ENCODE measurements at places on chromosomes 13 and 19.

- DNase-seq = no peak
These were observed 1191.4 kb downstream of the UQCRFS1 start for GRCh38 chr19:28021259-28022185.

GRCh38 chr13:66225072-66225471, 1005.1 kb downstream of the PCDH9 start:
- DNase-seq = no peak

GRCh38 chr19:54352041-54352440, 12.7 kb downstream of the LAIR1 start:
- DNase-seq = no peak

- peak; percentile 30 for DNase-seq
These were observed 1423.8 kb upstream of the MIR17HG start for GRCh38 chr13:89923736-89924135.

- DNase-seq = no peak
These were observed 19.4 kb downstream of the DYRK1B start for GRCh38 chr19:39814595-39814994.

DNA sequence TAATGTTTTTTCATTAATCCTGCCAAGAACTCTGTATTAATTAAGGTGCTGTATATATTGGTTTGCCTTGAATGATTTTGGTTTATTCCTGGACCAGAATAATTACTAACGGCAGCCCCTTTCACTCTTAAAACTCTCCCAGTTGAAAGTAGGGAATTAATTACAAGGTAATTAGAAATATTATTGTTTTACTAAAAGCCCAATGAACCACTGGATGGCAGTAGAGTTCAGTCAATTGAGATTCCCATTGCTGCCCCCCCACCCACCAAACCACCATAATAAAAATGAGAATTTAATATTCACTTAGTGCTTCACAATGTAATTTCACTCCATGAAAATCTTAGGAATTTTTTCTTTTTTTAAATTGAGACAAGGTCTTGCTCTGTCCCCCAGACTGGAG, 13.7 kb downstream of the WBP4 start:
- DNase-seq = peak; percentile 59

GRCh38 chr13:99199541-99200431, 868 bp upstream of the UBAC2 start:
- DNase-seq = peak; percentile 17

- DNase-seq = no peak
These were observed 341.8 kb downstream of the FGF9 start for GRCh38 chr13:22012686-22013085.

GRCh38 chr19:17576758-17577456, 21.5 kb downstream of the COLGALT1 start:
- peak; percentile 71 for DNase-seq

DNA sequence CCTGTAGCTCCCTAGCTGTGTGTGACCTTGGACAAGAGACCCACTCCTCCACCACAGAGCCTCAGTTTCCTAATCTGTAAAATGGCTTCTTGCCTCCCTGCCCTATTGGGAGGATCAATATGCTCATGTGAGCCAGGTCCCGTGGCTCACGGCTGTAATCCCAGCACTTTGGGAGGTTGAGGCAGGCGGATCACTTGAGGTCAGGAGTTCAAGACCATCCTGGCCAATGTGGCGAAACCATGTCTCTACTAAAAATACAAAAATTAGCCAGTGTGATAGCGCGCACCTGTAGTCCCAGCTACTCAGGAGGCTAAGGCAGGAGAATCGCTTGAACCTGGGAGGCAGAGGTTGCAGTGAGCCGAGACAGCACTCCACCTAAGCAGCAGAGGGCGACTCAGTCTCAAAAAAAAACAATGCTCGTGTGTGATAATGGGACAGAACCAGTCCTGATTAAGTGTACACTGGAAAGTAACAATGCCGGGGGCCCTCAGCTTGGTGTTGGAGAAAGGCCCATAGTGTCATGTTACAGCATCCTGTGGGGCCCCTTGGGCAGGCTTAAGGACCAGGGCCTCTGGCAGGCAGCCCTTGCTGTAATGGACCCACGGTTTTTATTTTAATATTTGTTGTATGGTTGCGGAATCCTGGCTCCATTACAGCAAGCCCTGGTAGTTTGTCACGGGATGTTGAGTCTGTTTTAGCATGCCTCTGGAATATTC, 6.8 kb downstream of the RPS11 start:
- peak; percentile 68 for DNase-seq

DNA sequence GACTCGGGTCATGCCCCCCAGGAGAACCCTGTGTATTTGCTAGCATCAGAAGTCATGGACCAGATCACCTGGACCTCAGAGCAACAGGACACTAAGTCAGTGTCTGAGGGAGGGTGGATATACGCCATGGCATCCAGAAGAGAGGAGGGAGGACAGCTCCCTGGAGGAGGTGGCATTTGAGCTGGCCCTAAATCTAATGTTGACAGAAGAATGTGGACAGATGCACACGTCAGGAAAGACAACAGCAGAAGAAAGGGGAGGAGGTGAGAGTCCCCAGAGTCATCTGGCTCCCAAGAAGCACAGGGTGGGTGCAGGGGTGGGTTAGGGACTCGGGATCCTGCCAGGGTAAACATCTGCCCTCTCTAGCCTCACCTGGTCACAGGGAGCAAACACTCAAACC, 24.5 kb upstream of the CCNE1 start:
- DNase-seq = no peak

- no peak for DNase-seq
These were observed 70.8 kb upstream of the GPR12 start for GRCh38 chr13:26831336-26831908.

DNA sequence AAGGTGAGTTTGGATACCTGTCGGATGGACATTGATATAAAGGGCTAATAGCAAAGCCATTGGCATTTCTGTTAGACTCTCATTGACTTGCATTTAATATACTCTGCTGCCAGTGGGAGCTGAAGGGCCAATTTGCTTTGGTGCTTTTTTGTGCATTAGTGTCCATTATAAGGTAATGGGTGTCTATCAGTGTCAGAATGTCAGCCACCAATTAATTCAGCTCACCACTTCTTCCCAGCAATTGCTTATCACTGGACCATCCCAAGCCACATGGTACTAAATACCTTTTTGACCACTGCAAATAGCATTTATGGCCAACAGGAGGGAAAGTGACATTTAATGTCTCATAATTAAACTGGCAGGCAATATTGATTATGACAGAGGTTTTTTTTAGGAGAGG, 317.8 kb downstream of the TEX29 start:
- DNase-seq = no peak

DNA sequence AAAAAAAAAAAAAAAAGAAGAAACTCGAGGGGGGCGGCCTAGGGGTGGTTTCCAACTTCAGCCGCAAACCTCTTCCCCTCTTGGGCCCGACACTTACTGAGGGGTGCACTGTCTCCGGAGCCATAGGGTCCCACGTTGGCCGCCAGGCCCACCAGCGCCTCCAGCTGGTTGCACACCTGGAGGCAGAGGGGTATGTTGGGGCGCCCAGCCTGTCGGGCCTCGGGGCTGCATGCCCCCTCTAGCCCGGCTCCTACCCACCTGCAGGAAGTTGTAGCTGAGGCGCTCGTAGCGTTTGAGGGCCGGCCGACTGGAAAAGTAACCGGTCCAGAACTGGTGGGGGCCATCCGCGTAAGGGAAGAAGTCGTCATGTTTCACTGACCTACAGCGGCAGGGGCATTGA, 8.6 kb downstream of the MAN2B1 start:
- no peak for DNase-seq

DNA sequence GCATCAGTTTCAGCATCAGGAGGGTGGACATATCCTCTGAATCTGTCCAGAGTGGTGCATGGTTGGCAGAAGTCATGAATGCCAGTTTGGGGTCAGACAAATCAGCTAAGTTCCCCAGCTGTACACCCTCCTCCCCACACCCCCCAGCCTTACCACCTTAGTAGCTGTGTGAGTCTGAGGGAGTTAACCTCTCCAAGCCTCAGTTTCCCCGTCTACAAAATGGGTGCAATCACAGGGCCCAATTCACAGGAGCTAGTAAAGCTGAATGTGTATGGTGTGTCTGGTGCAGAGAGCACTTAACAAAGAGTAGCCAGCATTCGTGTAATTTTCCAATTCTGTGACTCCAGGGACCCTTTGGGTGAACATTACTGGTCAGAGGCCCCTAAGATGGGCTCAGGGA, 13.4 kb upstream of the ZNF358 start:
- DNase-seq = no peak

GRCh38 chr19:19956434-19957075, 55.8 kb downstream of the ZNF93 start:
- DNase-seq = peak; percentile 4

- no peak for DNase-seq
These were observed 12.7 kb downstream of the SMIM24 start for GRCh38 chr19:3467437-3468198.

DNA sequence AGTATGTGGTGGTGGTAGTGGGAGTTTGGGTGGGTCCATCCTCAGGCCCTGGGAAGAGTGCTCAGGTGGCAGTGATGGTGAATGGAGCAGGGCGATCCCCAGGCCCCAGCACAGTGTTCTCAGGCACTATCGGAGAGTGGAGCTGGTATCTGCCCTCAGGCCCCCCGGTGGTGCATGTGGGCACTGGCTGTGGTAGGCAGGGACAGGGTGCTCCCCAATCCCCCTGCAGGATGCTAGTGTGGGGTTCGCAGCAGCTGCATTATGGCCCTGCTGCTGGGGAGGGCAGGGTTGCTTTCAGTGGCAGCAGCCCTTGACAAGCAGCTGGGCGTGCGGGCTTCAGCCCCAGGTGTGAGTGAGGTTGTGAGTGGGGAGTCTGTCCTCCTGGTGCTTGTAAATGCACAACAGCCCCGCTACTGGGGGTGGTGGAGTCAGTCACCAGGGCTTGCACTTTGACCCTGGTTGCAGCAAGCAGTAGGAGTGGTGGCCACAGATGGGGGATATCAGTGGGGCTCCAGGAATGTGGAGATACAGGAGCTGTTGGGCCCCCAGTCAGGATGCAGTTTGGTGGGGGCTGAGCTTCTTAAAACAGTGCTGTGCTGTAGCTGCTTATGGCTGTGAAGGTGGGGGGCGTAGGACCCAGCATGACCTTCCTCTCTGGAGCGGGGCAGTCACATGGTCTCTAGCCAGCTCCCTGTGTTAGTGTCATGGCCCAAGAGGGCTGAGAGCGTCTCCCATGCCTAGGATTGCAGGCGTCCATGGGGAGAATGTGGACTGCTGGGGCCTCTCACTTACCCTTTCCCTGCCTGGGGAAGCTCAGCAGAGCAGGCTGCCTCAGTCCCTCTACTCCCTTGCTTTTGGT, 38.7 kb upstream of the ARHGEF7 start:
- no peak for DNase-seq

- no peak for DNase-seq
These were observed 23.4 kb downstream of the TMEM255B start for GRCh38 chr13:113782472-113782871.

DNA sequence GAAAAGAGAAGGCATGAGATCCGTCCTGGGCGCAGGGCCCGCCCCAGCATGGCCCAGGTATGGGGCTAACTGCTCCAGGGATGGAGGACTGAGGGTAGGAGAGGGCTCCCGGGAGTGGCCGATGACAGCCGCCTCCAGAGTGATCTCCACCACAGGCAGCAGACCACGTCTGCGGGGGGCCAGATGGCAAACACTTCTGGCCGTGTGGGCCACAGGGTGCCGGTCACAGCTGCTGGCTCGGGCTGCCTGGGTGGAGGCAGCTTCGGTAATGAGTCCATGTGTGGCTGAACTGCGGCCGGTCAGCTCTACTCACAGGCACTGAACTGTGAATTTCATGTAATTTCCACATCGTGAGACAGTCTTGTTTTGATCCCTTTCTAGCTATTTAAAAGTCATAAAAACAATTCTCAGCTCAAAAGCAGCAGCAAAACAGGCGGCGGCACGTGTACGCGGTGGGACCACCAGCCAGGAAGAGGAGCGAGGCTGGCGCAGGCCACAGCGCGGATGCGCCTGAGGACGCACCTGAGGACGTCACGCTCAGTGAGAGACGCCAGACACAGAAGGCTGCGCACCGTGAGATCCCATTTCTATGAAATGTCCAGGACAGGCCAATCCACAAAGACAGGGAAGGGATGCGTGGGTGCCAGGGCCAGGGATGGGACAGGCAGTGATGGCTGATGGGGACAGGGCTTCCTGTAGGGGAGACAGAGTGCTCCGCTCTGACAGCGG, 4.0 kb downstream of the LSM7 start:
- DNase-seq = no peak

GRCh38 chr19:46931202-46931601, 70.4 kb downstream of the ARHGAP35 start:
- DNase-seq = no peak

GRCh38 chr19:35212241-35212640, 16.3 kb downstream of the FAM187B start:
- DNase-seq = no peak

- no peak for DNase-seq
These were observed 231.7 kb downstream of the MZT1 start for GRCh38 chr13:72495681-72496080.

- no peak for DNase-seq
These were observed 130.5 kb downstream of the PAN3 start for GRCh38 chr13:28268800-28269223.

DNA sequence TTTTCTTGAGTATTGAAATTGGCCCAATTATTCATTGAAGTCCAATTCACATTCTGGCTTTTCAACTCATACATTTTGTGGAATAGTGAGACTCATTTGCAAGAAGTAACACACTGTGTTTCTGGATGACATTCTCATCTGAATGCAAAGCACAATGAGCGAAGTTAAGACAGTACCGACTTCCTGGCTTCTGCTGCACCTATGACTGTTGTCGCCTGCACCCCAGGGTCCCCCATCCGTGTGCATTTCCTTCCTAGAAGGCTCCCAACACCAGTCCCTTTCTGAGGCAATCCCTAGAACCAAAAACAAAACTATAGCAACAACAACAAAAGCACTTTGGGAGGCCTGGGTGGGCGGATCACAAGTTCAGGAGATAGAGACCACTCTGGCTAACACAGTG, 183.3 kb downstream of the SHISA2 start:
- no peak for DNase-seq

- DNase-seq = peak; percentile 57
These were observed 18.1 kb upstream of the ZFP82 start for GRCh38 chr19:36436531-36436930.

GRCh38 chr19:28363254-28363653, 849.7 kb downstream of the UQCRFS1 start:
- DNase-seq = no peak

DNA sequence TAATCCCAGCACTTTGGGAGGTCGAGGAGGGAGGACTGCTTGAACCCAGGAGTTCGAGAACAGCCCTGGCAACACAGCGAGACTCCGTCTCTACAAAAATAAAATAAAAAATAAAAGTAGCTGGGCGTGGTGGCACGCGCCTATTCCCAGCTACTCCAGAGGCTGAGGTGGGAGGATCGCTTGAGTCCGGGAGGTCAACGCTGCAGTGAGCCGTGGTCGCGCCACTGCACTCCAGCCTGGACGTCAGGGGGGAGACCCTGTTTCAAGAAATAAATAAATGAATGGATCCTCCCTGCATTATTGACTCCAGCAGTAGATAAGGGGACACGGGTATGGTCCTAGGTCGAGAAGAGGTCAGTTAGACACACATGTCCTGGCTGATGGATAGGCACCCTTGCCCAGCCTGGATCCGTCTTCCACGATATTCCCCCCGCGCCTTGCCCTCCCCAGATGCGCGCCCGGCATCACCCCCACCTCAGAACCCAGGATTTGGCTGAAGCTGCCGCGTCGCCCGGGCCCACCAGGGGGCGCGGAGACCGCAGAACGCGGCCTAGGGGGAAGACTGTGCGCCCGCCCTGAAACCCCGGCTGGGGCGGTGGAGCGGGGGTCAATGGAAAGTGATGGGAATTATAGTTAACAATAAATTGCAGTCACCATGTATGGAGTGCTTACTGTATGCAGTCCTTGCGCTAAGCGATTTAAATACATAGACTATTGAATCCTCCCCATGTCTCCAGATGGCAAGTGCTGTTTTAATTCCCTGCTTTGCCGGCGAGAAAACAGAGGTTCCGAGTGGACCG, 2.1 kb upstream of the HOOK2 start:
- peak; percentile 67 for DNase-seq

- DNase-seq = no peak
These were observed 162.7 kb downstream of the TBC1D4 start for GRCh38 chr13:75319254-75319653.
